ENCODE measurements at places on chromosomes 1 and 21.

DNA sequence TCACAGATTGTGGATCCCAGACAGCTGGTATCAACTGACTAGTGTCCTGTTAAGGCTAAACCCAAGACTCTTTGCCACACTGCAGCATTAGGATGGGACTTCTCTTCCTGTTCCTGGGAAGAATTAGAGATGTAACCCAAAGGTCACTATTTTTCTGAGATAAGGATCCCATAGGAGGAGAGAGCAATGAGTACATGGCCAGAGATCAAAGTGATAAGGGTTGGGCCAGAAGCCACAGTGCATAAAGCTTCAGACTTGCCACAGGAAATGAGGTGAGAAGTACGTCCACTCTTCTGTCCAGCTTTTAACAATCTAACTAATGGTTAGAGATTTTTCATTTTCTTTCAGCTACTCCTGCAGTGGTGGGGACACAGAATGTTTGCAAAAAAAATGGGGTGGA, at the start of gene HSD3B1:
HSD3B1 (plus strand) TSS at position 270 of the 400 bp plus-strand sequence. CDS start 267 bp downstream, outside the sequence.
- ATAC-seq, result no peak

- ATAC-seq, result no peak
These were observed 10.1 kb downstream of the ZC3H12A start for GRCh38 chr1:37484325-37485051.

DNA sequence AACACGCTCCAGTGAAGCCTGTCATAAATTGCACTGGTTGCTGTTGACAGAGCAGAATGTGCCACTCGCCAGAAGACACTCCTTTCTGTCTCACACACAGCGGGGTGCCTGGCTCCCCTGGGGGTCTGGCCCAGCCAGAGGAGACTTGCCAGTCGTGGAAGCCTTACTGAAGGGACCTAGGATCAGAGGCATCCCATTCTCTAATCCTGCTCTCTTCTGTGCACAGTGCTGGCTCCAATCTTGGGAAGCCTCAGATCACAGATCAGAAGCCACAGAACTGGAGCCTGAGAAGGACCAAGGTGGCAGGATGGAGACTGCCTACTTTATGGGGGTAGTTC, 1.4 kb downstream of the SLC9A1 start:
- no peak for ATAC-seq

- ATAC-seq, result no peak
These were observed 19.5 kb upstream of the PADI3 start for GRCh38 chr1:17229379-17229778.

- ATAC-seq, result peak; percentile 12
These were observed 785.7 kb downstream of the ADGRL2 start for GRCh38 chr1:82586473-82586872.

DNA sequence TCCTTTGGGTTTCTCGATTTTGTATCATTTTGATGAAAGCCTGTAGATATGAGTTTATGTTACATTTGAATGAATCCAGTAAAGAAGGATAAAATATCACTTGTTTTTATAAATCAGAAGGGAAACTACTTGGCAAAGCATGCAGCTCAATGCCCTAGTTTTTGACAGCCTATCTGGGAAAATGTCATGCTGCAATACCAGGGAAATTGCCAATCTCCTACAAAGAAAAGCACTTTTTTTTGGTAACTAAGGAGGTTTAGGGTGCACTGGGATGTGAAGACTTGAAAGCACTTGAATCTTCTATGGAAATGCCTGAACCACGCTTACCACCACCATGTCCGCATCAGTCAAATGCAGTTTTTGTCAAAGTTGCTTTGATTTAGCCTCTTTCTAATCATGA, 446.9 kb upstream of the LRRC7 start:
- no peak for ATAC-seq

DNA sequence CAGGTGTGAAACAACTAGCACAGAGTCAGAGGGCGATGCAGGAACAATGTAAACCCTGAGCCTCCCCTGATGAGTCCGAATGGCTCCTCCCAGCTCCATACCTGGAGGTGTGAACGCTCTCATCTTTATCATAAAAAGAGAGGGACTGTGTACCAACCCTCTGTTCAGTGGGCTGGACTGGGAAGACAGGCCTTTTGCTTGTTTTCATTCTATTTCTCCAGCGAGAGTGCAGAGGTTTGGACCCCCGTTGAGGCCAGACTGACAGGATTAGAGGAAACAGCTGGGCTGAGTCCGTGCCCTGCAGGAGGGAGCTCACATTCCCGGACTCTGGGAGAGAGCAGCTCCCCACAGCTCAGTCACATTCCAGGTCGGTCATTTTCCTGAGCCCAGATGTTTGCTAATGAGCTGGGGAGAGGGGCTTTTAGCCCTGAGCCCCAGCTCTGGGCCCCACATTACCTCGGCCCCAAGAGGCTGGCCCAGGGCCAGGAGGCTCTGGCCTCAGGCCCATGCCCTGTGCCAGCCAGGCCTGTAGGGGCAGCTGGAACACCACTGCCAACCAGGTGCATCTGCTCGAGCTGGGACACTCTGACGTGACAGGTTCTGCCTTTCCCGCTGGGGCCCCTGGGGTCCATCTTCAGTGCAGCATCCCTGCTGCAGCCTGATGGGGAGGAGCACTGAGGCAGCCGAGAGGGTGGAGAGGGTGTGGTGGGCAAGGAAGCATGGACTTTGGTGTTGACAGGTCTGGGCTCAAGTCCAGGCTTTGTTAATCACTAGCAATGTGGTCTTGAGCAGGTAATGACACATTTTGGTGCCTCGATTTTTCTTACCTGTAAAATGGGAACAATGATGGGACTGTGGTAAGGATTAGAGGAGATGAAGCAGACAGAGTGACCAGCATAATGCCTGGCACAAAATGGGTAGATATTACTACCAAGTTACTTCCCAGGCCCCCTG, 3.5 kb upstream of the NBL1 start:
- ATAC-seq, result no peak

All from activated T-helper 17 cell treated with anti-CD3 and anti-CD28 coated beads, Interleukin-2, amount 50 U/mL, for 72 hours (primary cell).